Fibroblast of lung (primary cell): ENCODE measurements at places on chromosomes 6 and 20. TPM values are rescaled to one million over a fixed set of nuclear protein-coding genes. Genes with fewer than 3 reads are reported as not detected.

DNA sequence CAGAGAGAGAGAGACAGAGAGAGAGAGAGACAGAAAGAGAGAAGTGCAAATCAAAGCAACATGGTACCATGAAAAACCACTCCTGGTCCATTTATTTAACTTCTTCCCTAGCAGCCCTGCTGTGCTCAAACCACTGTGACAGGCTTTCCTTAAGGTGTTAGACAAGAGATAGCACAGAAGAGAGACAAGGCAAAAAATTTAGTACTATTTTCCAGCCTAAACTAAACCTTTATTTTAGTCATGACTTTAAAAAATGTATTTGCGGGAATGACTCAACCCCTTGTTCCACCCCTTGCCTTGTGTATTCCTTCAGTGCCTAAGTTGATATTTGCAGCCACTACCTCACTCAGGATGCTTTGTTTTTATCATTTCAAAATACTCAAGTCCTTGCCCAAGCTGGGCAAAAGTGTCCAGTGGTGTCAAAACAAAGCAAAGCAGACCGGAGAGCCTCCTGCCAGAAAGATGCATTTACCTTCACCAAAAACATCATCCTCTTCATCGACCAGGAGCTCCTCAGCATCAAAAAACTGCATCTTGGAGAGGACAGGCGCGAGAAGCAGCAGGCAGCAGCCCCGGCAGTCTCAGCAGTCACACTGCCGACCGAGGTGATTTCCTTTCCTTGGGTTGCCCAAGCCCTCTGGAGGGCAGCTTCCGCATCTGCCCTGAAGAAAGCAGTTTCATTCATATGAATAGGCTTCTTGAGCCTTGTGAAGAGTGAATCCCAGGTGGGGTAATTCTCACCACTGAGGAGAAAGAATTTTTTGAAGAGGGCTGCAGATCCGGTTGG lies at the start of gene RIPOR2:
Gene RIPOR2, minus strand, starts transcription at position 595 of the 787 bp plus-strand sequence. Its CDS starts 62 bp downstream, at position 533.
- peaks cover under 1% of the 10 kb centered on the region for H3K4me1 ChIP-seq
- no peak within 1 kb of the TSS for H3K27ac ChIP-seq
- no peaks in the 10 kb centered on the region for H3K27me3 ChIP-seq
- H3K4me3 ChIP-seq = no peak within 1 kb of the TSS
- DNase-seq = no peak

DNA sequence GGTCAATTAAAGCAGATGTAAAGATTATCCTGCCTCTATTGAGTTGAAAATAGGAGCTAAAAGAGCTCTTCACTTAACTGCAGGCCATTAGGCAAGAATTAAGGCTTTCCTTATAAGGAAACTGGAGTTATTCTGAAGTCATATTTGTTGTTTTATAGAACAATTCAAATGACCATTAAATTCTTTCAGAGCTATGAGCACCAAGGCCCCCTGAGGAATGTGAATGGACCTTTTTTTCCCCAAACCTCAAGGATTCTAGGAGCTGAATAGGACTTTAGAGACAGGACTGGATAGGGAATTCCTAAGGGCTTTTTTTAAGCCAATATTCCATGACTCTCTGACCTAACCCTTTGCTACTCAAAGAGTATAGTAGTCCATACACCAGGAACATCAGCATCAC lies 565.7 kb upstream of the BTBD3 start:
- H3K4me1 ChIP-seq = no peaks in the 10 kb centered on the region
- H3K27ac ChIP-seq = no peak overlapping the region
- no peak overlapping the region for H3K4me3 ChIP-seq
- DNase-seq = no peak
- no peaks in the 10 kb centered on the region for H3K36me3 ChIP-seq
- H3K27me3 ChIP-seq = no peaks in the 10 kb centered on the region

DNA sequence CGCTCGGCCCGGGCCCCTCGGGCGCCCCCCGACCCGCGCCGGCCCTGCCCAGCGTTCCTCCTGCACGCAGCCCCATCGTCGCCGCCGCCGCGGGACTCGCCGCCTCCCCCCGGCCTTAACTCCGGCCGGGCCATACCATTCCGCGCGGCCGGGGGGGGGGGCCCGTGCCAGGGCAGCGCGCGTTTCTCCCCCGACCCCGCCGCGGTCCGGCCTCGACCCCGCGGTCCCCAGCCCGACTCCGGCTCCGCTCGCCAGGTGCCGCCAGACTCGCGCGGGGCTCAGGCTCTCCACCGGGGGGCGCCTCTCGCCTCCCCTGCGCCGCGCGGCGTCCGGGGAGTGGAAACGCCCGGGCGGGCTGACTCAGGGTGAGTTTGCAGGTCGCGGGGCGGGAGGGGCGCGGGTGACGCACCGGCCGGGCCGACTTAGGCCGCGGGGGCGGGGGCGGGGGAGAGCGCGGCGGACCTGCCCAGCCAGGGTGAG lies at the start of gene SRXN1:
Gene SRXN1, minus strand, starts transcription at position 91 of the 480 bp plus-strand sequence. Its CDS starts 15 bp downstream, at position 76.
- H3K27me3 ChIP-seq = no peaks in the 10 kb centered on the region
- peak within 1 kb of the TSS; percentile 95 for H3K4me3 ChIP-seq
- peaks cover 15% of the 10 kb centered on the region for H3K36me3 ChIP-seq
- peaks cover 11% of the 10 kb centered on the region for H3K4me1 ChIP-seq
- peak within 1 kb of the TSS; percentile 93 for H3K27ac ChIP-seq

- no peaks in the 10 kb centered on the region for H3K4me1 ChIP-seq
- H3K36me3 ChIP-seq = no peaks in the 10 kb centered on the region
- DNase-seq = no peak
Observed at GRCh38 chr6:77876300-77876699, 223.5 kb downstream of the MEI4 start.

Gene BNIP5
- total RNA-seq = not detected in 2 replicates

GRCh38 chr6:34695729-34696188 lies 808 bp downstream of the ILRUN start:
- peak overlapping the region; percentile 84 for H3K27ac ChIP-seq
- H3K4me3 ChIP-seq = peak overlapping the region; percentile 97
- H3K27me3 ChIP-seq = no peaks in the 10 kb centered on the region
- DNase-seq = no peak
- H3K36me3 ChIP-seq = no peaks in the 10 kb centered on the region

DNA sequence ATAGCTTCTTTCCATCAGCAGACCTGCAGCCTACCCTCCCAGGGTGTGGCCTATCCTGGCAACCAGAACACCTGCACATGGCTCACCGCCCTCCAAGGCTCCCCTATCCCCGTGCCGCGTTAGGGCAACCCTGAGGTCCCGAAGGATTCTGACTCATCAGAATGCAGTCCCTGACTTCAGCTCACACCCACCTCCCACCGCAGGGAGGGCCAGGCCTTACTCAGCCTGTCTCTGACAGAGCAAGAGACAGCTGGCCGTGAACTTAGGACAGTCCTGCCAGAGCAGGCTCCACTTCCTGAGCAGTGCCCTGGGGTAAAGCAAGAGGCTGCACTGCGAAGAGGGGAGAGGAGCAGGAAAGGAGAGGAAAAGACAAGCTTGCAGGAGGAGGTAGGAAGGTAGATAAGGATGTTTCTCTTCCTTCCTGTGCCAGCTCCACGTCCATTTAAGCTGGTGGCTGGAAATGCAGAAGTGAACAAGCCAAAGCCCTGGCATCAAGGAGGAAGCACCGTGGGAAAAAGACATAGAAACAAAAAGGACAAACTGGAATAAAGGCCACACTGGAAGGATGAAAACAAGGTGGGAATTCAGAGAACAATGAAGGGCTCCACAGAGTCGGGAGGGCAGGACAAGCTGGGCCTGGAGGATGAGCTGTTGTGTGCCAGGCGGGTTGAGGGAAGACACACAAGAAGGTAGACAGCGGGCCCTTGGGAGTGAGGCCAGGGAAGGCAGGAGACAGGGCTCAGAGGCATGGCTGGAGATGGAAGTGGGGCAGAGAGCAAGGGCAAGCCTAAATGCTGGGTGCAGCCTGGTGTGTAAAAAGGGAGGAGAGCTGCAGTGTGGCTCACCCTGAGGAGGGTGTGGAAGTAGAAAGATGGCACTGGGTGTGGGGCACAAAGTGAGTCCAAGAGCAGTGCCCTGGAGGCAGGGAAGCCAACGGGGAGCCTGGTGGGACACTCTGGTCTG lies 102.7 kb downstream of the SLC23A2 start:
- H3K36me3 ChIP-seq = peaks cover 2% of the 10 kb centered on the region
- no peak overlapping the region for H3K4me3 ChIP-seq
- DNase-seq = peak; percentile 86
- no peaks in the 10 kb centered on the region for H3K27me3 ChIP-seq
- H3K4me1 ChIP-seq = peaks cover 12% of the 10 kb centered on the region
- H3K27ac ChIP-seq = peak overlapping the region; percentile 21

Gene HAO1
- not detected in 2 replicates for total RNA-seq

DNA sequence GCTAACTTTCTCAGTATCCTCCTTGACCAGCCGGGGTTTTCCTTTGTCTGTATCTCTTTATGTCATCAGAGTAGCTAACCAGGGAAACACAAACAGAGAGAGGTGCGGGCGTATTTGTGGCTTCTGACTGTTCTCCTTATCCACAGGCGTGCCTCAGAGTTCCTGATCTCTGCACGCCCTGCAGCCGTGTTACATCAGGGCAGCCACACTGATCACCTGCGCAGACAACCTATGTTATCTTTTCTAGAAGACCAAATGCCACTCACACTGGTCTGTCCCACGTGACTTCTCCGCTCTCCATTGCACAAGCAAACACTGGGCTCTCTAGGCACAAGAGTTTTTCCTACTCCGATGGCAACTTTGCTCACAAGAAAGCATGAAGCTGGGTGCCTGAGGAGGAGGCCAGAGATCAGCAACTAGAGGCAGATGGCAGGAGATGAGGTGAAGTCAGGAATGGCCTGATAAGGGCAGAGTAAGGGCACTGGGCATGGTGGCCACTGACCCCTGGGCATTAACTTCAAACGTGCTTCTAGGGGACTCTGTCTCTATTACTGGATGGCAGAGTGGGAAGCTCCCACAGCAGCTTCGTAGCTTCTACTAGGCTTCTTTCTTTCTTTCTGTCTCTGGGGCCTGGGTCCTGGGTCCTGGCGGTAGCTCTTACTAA lies 4.5 kb downstream of the PDE10A start:
- H3K27ac ChIP-seq = no peak overlapping the region
- no peaks in the 10 kb centered on the region for H3K36me3 ChIP-seq
- no peaks in the 10 kb centered on the region for H3K4me1 ChIP-seq
- no peak overlapping the region for H3K4me3 ChIP-seq
- peaks cover 3% of the 10 kb centered on the region for H3K27me3 ChIP-seq

Gene PNPLA1
- not detected in 2 replicates for total RNA-seq

DNA sequence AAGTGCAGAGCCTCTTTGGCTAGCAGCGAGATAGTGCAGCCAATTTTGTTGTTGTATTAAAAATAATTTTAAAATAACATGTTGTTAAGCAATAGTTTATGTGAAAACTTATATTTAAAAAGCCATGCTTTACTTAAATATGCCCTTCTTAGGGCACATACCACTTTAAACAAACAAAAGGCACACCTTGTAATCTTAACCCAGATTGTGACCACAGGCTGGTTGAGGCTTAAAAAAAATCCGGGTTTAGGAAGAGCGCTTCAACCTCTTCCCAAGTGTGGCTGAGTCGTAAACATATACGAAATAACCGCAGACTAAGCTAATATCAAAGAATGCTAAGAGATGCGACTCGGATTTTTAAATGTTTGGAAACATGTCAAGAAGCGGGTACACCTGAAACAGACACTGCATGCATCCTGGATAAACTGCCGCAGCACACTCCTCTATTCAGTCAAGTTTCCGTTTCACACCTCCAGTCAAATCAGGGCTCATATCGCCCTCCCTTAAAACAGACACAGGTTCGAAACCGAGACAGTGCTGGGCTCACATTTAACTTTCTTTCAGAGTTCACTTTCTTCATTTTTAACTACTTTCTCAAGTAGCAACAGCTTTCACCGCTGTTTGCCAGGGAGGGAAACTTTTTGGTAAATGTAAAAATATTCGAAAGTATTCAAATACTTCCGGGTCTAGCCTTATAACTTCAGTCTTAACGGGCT lies 1.5 kb downstream of the DEK start:
- H3K4me1 ChIP-seq = peaks cover 14% of the 10 kb centered on the region
- peak overlapping the region; percentile 94 for H3K27ac ChIP-seq
- DNase-seq = no peak
- no peaks in the 10 kb centered on the region for H3K36me3 ChIP-seq
- peak overlapping the region; percentile 94 for H3K4me3 ChIP-seq

DNA sequence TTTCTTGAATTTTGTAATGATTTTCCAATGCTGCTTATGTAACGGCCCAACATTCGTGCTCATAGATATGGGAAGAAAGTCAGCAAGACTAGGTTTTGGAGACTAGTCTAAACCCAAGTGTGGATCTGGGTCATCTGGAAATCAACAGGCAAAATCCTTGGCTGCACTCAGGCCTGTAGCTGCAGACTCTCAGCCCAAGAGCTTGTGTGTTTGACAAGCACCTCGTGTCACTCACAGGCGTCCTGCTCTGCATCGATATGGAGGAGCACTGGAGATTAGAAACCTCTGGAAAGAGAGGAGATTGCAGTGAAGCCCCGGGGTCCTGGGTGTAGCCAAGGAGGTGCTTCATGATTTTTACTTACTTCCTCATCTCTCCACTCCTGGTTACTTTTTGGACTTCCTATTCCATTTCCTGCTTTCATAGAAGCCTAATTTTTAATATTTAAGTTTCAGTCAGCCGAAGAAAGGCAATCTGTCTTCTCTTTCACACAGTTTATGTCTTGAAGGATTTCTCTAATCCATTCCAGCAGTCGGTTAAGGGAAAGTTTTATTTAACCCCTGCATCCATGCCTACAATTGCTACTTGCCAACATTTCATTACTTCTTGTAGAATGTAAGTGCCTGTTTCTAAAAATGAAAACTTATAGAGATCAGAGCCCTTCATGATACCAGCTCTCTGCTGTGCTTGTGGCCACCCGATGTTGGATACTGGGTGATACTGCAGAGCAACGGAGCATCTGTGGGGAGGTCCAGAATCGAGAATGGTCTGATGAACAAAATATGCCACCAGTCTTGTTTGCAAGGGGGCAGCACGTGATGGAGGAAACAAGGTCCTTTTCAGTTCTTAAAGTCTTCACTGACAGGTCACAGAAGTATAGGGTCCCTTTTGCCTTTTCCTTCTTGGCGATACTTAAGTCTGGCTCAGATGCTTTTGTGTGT lies 296.3 kb downstream of the QKI start:
- no peaks in the 10 kb centered on the region for H3K27me3 ChIP-seq
- no peaks in the 10 kb centered on the region for H3K4me1 ChIP-seq
- no peak overlapping the region for H3K27ac ChIP-seq
- no peaks in the 10 kb centered on the region for H3K36me3 ChIP-seq

DNA sequence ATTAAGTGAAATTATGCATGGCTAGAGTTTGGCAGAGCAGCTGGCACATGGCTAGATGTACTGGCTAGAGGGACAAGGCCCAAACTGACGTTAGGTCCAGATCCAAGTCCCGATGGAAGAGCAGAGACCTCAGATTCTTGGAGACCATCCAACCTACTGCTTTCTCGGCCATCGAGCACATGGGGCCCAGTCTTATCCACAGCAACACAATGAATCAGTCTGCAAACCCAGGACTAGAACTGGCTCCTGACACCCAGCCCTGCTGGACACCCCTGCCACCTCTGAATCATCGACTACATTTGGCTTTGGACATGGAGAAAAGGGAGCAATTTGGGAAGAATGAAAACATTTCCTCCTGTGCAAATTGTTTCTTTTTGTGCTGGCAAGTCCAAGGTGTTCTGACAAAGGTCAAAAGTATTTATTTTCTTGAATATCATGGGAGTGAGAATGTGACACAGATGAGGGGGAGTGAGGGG lies 23.9 kb upstream of the YWHAB start:
- no peak overlapping the region for H3K27ac ChIP-seq
- DNase-seq = peak; percentile 75
- no peak overlapping the region for H3K4me3 ChIP-seq
- no peaks in the 10 kb centered on the region for H3K4me1 ChIP-seq
- no peaks in the 10 kb centered on the region for H3K27me3 ChIP-seq

Gene TAAR5
- total RNA-seq = not detected in 2 replicates

GRCh38 chr6:167396659-167397490 lies 72.0 kb downstream of the TTLL2 start:
- no peaks in the 10 kb centered on the region for H3K27me3 ChIP-seq
- no peak overlapping the region for H3K27ac ChIP-seq
- no peak overlapping the region for H3K4me3 ChIP-seq
- no peaks in the 10 kb centered on the region for H3K4me1 ChIP-seq

- H3K27me3 ChIP-seq = no peaks in the 10 kb centered on the region
- H3K27ac ChIP-seq = no peak overlapping the region
- no peaks in the 10 kb centered on the region for H3K36me3 ChIP-seq
- no peaks in the 10 kb centered on the region for H3K4me1 ChIP-seq
Observed at GRCh38 chr6:148779142-148779562, 32.3 kb downstream of the UST start.
